Stimulated activated CD4-positive, alpha-beta T cell treated with anti-CD3 and anti-CD28 coated beads, Interleukin-4, amount 100 ng/mL, for 24 hours (primary cell): ENCODE measurements at places on chromosomes 3 and 15.

DNA sequence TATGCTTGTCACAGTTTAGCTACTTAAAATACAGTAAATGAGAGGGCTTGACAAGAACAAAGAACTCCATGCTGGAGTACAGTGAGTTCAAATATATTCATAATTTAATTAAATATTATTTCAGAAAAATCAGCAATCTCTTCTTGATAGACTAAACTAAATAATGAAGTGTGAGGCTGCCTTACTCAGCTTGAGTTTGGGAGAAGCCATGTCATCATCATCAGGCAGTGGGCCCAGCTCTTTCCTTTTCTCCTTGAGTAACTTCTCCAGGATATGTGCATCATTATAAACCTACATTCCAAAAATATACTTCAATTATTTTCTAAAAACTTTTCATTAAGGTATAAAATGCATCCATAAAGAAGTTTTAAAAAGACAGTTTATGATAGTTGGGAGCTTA is 70.5 kb downstream of the PBRM1 start:
- no peak for DNase-seq

DNA sequence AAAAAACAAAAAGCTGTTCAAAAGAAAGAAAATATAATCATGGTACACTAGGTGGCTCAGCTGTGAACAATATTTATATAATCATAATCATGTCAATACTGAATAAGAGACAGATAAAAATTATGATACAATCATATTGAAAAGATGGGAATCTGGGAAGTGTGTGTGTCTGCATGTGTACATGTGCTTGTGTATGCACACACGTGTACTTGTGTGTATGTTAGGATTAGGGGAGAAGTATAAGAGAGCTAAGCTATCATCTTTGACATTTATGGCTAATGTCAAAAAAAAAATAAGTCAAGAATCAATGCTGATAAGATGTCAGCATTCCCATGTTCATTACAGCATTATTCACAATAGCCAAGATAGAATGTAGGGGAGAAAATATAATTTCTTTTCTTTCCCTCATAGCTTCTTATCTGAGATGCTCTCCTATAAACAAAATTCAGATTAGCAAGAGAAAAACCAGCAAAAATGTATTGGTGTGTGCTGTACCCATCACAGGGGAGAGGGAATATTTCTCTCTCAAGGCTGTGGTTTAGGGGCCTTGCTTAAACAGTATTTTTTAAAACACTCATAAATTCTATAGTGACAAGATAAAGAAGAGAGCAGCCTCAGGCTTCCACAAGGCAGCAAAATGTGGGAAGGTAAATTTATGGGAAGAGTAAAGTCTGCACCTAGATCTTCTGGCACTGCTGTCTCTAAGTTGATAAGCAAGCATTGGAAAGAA is 63.4 kb upstream of the ITGA11 start:
- no peak for DNase-seq

- DNase-seq: no peak
Observed at GRCh38 chr3:128667641-128668040, 17.0 kb upstream of the RPN1 start.

DNA sequence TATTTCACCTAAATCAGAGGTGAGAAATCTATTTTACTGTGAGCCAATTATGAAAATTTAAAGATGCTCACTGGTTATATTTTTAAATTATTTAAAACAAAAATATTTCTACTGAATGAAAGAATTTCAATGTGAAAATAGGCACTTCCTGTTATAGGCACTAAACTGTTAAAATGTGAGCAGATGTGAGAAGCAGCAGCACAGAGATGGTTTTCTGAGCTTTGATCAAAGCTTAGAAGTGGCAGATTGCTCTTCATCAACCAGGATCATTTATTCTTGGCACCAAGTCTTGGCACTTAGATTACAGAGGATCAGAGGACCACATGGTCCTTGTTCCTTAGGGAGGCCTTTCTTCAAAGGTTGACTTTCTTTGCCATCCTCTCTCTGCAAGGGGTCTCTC is 18.0 kb upstream of the TSC22D2 start:
- no peak for DNase-seq

- DNase-seq: peak; percentile 64
Observed at GRCh38 chr15:88621789-88622604, 857 bp downstream of the AEN start.

GRCh38 chr3:59286791-59287531 is 237.1 kb upstream of the CFAP20DC start:
- peak; percentile 47 for DNase-seq

DNA sequence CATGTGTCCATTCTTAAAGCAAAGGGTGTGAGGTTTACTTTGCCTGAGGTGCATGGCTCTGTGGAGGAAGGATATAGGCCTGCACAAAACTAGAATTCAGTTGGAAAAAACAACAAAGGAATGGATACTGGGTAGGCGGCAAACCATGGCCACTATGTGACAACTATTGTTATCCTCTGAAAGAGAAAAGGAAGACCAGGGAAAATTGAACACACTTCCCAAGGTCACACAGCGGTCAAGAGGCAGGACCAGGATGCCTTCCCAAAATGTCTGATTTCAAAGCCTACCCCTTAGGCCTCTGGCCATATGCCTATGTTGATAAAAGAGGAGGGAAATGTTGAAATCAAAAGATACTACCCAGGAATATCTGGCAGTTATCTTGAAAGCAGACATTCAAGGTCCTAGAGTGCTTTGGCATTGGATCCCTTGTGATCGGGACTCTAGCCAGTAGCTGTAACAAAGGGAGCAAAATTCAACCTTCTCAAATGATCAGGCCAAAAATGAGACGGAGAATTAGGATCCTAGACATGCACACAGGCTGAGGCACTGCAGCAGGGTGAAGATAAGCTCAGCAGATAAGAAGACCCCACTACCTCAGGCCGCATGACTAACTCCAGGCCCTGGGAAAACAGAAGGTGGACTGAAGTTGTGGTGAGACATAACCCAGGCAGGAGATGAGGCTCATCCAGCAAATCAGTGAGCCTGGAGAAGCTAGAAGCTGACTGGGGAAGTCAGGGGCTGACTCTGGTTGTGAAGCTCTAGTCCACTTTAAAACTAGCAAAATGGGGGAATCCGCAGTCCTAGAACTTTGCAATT is 292.2 kb downstream of the NEK10 start:
- DNase-seq: no peak

GRCh38 chr3:10469441-10470119 is 35.8 kb downstream of the ATP2B2 start:
- DNase-seq: no peak

- DNase-seq: no peak
Observed at GRCh38 chr3:89266074-89266473, 158.7 kb downstream of the EPHA3 start.

GRCh38 chr3:43144761-43145490 is 39.0 kb upstream of the POMGNT2 start:
- no peak for DNase-seq

- DNase-seq: no peak
Observed at GRCh38 chr3:13792512-13793371, 87.1 kb downstream of the WNT7A start.

DNA sequence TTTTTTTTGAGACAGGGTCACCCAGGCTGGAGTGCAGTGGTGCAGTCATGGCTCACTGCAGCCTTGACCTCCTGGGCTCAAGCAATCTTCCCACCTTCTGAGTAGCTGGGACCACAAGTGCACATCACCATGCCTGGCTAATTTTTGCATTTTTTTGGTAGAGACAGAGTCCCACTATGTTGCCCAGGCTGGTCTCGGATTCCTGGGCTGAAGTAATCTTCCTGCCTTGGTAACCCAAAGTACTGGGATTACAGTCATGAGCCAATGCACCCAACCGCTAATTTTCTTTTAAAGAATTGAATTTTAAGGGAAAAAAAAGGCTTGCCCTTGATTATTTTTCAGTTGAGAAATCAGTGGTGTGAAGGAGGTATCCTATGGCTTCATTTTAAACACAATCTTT is 334.0 kb downstream of the SOX2 start:
- DNase-seq: no peak

- DNase-seq: no peak
Observed at GRCh38 chr15:31360158-31360561, 33.5 kb downstream of the KLF13 start.

DNA sequence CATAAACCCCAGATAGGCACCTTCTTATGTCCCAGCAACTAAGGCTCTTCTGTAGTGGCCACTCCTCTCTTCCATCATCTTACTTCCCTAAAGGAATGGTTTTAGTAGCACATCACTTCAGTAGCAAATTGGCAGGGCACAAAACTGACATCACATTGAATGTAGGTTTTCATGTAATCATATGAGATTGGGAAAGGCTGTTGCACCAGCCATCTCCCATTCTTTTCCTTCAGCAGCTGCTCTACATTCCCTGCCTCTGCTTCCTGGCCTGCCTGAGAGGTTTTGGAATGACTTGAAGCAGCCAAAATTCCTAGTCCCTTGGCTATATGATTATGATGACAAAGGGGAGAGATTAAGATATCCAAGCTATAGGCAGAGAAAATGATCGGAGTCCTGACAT is 36.5 kb downstream of the NSUN3 start:
- DNase-seq: no peak

- no peak for DNase-seq
Observed at GRCh38 chr3:98763819-98764418, 779 bp downstream of the ST3GAL6 start.

GRCh38 chr15:26197719-26198118 is 334.6 kb upstream of the ATP10A start:
- no peak for DNase-seq

DNA sequence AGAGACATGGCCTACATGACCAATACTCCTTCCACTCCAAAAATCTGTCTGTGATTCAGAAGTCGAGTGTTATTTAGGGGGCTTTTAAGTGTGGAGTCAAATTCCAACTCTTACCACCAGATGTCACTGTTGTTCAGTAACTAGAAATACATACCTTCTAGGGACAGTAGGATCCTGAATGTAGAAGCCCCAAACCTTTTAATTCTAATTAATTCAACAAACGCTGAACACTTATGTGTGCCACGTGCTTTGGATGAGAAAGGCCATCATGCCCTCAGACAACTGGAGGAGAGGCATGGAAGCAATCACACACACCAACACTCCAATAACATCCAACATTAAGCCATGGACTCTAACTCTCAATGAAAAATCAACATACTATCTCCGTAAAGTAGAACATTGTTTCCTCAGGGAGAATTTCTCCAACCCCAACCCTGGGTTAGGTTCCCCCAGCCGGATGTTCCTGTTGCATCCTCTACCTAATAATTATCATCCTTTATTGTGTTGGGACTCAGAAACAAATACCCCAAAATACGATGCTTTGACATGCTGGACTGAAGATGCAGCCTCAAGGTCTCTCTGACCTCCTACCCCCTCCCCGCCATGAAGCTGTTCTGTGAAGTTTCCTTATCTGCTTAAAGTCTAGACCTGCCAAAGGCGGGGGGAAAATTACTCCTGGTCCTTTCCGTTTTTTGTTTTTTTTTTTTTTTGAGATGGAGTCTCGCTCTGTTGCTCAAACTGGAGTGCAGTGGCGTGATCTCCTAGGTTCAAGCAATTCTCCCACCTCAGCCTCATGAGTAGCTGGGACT is 8.0 kb upstream of the CCDC13 start:
- DNase-seq: peak; percentile 48

GRCh38 chr3:190258634-190259033 is 63.6 kb downstream of the CLDN1 start:
- DNase-seq: no peak

DNA sequence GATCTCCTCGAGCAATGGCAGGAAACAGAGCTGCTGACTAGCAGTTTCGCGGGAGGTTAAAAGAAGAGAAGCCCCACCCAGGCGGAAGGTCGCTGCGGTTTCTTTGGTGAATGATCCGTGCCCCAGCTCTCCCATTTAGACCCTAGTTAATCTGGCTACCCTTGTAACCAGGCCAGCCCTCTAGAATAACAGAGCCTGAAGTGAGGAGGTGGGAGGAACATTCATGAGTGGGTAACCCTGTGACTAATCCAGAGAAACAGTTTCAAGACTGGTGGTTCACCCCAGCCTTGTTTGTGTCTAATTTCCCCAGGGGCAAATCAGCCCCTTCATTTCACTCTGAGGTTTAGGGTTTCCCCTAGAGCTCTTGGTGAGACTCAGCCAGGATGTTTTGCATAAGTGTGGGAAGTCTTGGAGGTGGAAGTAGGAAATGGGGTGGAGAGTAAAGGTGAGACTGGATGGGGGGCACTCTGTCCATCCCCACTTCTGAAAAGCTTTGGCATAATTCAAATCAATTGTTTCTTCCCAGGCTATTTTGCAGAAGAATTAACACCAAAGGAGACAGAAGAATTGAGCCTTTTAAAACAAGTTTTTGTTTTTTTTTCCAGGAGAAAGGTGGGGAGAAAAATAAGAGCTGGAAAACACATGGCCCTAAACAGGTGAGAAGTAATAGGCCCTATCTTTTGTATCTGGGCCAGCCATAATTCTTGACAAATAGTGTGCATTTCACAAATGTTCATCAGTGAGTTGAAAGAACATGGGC is 303.1 kb downstream of the RPLP1 start:
- peak; percentile 88 for DNase-seq

GRCh38 chr15:90001062-90001682 is at the start of gene ZNF710:
Gene ZNF710, plus strand, starts transcription at chr15:90001324. Its CDS starts 65,814 bp downstream, at chr15:90067138.
- DNase-seq: peak; percentile 31

- DNase-seq: peak; percentile 13
Observed at GRCh38 chr3:119588112-119588511, 8.8 kb downstream of the ADPRH start.

- no peak for DNase-seq
Observed at GRCh38 chr3:128550113-128550440, 57.1 kb upstream of the GATA2 start.

GRCh38 chr15:89308236-89308635 is 26.4 kb downstream of the POLG start:
- DNase-seq: no peak

DNA sequence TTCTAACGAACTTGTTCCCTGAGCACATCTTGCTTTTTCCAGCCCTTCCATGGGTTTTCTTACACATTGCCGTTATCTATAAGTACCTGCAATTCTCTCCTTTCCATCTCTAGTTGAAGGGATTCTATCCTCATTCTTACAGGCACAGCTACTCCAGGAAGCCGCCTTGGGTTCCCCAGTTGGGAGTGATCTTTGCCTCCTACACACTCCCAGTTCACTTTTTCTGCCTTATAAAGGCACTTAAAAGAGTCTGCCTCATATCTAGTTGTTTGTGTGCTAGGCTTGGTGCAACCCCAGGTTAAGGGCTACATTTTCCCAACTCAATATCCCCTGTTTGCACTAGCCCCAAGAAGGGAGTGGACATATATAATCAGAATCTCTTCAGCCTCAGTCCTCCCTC is 44.0 kb upstream of the IREB2 start:
- DNase-seq: no peak

DNA sequence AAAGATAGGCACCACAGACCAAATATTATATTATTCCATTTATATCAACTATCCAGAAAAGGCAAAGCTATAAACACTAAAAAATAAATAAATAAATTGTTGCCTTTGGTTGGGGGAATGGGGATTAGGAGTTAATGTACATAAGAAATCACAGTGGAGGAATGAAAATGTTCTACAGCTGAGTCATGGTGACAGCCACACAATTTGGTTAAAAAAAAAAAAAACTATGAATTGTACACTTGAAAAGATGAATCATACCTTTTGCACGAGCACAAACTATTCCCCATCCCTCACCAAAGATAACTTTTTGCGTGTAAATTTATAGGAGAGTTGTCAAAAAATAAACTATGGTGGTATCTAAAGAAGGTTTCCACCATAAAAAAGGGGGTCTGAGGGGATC is 103.2 kb downstream of the TBC1D5 start:
- DNase-seq: no peak
